EL (cell line): ENCODE measurements at places on chromosomes 6 and 20.
A peak's percentile ranks its signal among the peaks of the same experiment; 100 is the strongest.

GRCh38 chr20:59141818-59142581 is 21.6 kb upstream of the ZNF831 start:
- peak; percentile 9 for DNase-seq

- DNase-seq = no peak
These were observed 141.3 kb downstream of the TRMT11 start for GRCh38 chr6:126127659-126128058.

- no peak for DNase-seq
These were observed 7.7 kb upstream of the SAMHD1 start for GRCh38 chr20:36959242-36959641.

GRCh38 chr6:169048185-169048864 is 205.3 kb downstream of the THBS2 start:
- DNase-seq = no peak

GRCh38 chr6:15506066-15506465 is 156.8 kb downstream of the DTNBP1 start:
- no peak for DNase-seq

- DNase-seq = no peak
These were observed 9.8 kb upstream of the ELOVL5 start for GRCh38 chr6:53358440-53359094.

DNA sequence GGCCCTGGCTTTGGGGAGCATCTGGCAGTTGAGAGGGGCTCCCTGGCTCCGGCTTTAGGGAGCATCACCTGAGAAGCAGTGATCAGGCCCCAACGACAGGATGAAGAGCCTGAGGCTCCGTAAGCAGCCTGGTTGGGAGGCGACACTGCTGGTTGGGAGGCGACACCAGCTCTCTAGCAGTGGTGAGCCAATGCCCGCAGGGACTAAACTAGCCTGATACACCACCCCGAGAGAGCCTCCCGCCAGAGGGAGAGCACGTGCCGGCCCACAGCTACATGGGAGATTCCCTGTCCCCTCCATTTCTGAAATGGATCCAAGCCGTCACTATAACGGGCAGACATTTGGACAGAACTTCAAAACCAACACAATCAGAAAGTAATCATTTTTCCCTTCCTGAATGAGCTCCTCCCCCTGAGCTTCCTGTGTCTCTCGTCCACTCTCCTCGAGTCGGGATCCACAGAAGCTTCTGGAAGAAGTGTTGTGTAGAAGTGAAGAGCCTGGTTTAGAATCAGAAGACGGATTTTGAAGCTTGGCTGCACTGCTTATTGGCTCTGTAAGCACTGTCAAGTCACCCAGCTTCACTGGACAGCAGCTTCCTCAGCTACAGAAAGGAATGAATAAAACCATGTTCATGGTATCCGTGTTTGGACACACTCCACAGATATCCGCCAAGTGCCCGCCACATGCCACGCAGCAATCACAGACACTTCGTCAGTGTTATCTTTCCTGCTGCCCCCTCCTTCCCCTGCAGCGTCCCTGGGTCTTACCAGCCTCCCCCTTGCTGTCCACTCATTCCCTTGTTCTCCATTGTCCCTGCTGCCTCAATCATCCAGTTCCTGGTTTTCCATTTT is 199.6 kb downstream of the TTLL2 start:
- DNase-seq = no peak

GRCh38 chr6:3561725-3562124 is 104.9 kb upstream of the SLC22A23 start:
- no peak for DNase-seq

- no peak for DNase-seq
These were observed 60.4 kb downstream of the DOK5 start for GRCh38 chr20:54535746-54536145.
